ENCODE measurements at places on chromosomes 12 and 14.
A peak's percentile ranks its signal among the peaks of the same experiment; 100 is the strongest.

DNA sequence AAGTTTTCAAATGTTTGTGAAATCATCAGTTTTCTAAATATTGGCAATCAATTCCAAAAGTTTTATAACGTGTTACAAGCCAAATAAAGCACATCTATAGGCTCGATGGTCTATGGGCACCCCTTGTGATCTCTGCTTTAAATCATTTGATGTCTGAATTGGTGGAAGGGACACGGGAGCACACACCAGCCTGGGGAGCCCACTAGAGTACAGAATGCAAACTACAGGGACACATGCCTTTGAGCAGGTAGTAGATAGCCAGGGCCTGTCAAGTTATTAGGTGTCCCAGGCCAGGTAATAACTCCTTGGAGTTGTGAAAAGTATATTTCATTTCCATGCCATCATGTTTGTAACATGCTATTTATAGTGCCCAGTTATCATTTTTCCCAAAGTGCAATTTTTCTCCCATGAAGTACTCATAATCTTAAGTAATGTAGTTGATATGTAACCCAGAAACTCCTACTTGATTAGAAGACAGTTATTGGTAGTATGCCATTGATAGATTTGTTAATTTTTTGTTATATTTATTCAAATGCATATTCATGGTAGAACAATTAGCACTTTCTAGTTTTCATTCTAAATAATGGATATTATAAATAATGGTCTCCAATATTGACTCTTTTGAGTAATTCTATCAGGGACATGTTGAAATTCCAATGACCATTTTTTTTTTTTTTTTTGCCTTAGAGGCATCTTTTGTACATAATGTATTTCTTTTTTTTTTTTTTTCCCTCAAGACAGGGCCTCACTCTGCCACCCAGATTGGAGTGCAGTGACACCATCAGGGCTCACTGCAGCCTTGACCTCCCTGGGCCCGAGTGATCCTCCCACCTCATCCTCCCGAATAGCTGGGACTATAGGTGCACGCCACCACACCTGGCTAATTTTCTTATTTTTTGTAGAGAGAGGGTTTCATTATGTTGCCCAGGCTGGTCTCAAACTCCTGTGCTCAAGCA, 96.9 kb upstream of the FGD4 start:
- no peak for DNase-seq

- DNase-seq = no peak
Observed at GRCh38 chr12:75685617-75686225, 174.3 kb upstream of the KRR1 start.

DNA sequence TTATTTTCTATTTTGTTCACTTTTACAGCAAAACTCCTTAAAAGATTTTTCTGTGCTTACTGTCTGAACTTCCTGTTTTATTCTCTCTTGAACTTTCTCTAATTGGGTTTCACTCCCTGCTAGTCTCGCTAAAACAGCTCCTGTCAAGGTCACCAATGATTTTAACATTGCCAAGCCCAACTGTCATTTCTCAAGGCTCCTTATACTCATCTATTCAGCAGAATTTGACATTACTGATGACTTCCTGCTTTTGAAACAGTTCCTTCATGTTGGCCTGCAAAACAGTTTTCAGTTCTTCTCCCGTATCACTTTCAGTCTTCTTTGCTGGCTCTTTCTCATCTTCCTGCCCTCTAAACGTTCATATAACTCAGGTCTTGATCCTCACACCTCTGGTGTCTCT, 268.5 kb upstream of the USP15 start:
- no peak for DNase-seq

GRCh38 chr12:124452576-124453331, 114.7 kb downstream of the NCOR2 start:
- no peak for DNase-seq

DNA sequence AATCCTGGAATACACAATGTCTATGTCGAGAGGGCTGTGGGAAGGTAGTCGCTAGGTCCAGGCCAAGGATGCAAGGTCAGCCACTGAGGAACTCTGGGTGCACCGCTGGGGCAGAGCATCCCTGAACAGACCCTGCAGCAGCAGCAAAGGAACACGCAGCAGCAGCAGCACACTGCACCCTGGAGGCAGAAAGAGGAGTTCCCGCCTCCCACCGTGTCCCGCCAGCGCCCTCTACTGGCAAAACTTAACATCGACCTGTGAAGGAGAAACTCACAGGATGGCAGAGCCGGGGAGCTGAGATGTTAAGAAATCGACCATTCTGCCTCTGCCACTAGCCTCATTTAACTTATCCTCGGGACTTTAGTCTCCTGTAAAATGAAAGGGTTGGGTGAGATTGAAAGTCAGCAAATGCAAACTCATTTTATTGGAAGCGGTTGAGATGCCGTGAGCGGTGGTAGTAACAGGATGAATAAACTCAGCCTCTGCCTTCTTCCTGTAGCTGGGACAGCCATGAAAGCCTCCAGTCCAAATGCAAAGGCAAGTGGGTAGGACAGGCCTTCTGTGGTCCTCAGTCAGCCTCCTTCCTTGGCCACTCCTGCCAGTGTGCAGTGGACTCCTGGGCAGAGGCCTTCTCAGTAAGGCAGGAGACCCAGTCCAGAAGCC, 45.6 kb downstream of the STAB2 start:
- peak; percentile 5 for DNase-seq

DNA sequence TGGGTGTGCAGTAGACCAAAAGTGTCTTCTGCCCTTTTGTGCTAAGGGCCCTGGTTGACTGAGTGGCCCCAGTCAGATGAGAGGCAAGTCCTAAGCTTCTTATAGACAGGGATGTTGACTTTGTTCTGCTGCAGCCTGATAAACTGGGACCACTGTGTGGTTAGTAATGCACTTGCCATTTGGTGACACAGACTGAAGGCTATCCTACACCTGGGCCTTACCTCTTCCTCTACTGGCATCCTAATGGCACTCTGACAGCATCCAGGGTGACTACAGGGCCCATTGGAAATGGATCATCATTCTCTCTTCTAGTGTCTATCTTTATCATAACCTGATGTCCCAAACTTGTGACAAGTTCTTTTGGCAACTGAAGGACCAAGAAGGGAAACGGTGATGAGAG, 3.3 kb downstream of the SDR39U1 start:
- no peak for DNase-seq

- DNase-seq = no peak
Observed at GRCh38 chr14:100737526-100737925, 10.8 kb downstream of the DLK1 start.

All from stimulated activated CD8-positive, alpha-beta memory T cell treated with anti-CD3 and anti-CD28 coated beads, Interleukin-15, amount 100 ng/mL, for 24 hours (primary cell).